ENCODE measurements at places on chromosomes 7 and 10.
A peak's percentile ranks its signal among the peaks of the same experiment; 100 is the strongest.

DNA sequence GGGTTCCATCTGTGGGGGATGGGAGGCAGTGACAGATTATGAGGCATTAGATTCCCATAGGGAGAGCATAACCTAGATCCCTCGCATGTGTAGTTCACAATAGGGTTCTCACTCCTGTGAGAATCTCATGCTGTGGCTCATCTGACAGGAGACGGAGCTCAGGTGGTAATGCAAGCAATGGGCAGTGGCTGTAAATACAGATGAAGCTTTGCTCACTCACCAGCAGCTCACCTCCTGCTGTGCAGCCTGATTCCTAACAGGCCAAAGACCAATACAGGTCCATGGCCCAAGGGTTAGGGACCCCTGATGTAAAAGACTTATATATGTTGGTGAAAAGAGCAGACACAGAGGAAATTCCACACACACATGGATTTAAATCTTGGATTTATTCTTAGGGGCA, 370.2 kb downstream of the NRG3 start:
- H3K27me3 ChIP-seq, result no peaks in the 10 kb centered on the region
- no peak overlapping the region for H3K27ac ChIP-seq
- H3K36me3 ChIP-seq, result no peaks in the 10 kb centered on the region

GRCh38 chr7:129210256-129210988, 14.4 kb upstream of the AHCYL2 start:
- H3K27ac ChIP-seq, result no peak overlapping the region
- peak; percentile 44 for DNase-seq

GRCh38 chr7:66307591-66308215, 102.6 kb downstream of the TPST1 start:
- no peaks in the 10 kb centered on the region for H3K27me3 ChIP-seq
- H3K27ac ChIP-seq, result peak overlapping the region; percentile 13
- 0 out of 2 replicates have a peak, but pooled peaks cover 1% of the 10 kb centered on the region for H3K36me3 ChIP-seq
- peaks cover 29% of the 10 kb centered on the region for H3K4me1 ChIP-seq

- no peak overlapping the region for H3K27ac ChIP-seq
- peaks cover 4% of the 10 kb centered on the region for H3K27me3 ChIP-seq
- H3K36me3 ChIP-seq, result no peaks in the 10 kb centered on the region
- no peaks in the 10 kb centered on the region for H3K4me1 ChIP-seq
- no peak overlapping the region for H3K4me3 ChIP-seq
Measured at GRCh38 chr10:124436191-124436638, 13.6 kb downstream of the NKX1-2 start.

DNA sequence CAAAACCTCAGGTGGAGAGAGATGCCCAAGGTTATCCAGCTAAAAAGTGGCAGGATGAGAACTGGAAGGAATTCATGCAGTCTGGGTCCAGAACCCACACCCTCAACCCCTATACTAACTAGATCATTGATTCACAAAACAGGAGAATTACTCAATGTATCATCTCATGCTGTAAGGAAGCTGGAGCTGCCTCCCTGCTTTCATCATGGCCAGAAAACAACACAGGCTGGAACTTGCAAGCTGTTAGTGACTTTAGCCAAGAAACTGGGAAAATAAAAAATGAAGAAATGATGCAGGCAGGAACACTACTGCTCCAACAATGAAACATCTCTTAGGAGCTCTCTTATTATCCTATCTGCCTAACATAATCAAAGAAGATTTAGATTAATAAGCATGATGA, 619.8 kb upstream of the CELF2 start:
- H3K27ac ChIP-seq, result no peak overlapping the region
- no peaks in the 10 kb centered on the region for H3K36me3 ChIP-seq
- no peak for DNase-seq

GRCh38 chr7:82419200-82419599, 24.4 kb downstream of the CACNA2D1 start:
- DNase-seq, result no peak
- no peak overlapping the region for H3K27ac ChIP-seq
- H3K27me3 ChIP-seq, result no peaks in the 10 kb centered on the region
- no peaks in the 10 kb centered on the region for H3K36me3 ChIP-seq

DNA sequence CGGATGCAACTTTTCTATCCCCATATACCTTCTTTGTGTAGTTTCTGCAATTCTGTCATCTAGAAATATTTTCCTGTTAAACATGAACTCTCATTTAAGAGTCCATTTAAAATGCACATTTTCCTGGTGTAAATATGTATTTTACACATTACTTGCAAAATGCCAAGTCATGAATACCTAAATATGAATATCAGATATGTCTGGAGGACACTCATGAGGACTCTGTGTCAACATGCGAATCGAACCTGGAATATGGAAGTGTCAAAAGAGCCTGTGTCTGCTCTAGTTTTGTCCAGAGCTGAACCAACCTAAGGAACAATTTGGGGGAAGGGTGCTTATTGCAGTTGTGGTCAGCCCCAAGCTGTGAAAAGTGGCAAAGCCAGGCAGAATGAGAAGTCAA, 163.7 kb upstream of the CELF2 start:
- no peak for DNase-seq
- H3K27me3 ChIP-seq, result no peaks in the 10 kb centered on the region
- H3K4me3 ChIP-seq, result no peak overlapping the region
- H3K27ac ChIP-seq, result no peak overlapping the region

DNA sequence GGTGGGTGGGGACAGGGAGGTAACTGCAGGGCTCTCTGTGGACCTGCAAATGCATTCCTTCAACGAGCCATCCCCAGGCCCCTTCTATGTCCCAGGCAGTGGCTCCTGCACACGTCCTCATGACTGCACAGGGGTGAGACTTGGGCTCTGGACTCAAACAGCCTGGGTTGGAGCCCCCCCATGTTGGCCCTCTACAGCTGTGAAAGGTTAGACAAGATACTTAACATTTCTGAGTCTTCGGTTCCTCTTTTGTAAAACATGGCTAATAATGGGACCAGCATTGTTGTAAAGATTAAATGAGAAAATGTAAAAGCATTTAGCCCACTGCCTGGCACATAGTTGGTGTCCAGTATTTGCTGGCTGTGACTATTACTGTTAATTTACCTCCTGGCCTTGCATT, 41.8 kb downstream of the CHST3 start:
- H3K36me3 ChIP-seq, result peaks cover 22% of the 10 kb centered on the region
- no peak overlapping the region for H3K27ac ChIP-seq
- peaks cover 22% of the 10 kb centered on the region for H3K4me1 ChIP-seq
- no peaks in the 10 kb centered on the region for H3K27me3 ChIP-seq
- no peak for DNase-seq

DNA sequence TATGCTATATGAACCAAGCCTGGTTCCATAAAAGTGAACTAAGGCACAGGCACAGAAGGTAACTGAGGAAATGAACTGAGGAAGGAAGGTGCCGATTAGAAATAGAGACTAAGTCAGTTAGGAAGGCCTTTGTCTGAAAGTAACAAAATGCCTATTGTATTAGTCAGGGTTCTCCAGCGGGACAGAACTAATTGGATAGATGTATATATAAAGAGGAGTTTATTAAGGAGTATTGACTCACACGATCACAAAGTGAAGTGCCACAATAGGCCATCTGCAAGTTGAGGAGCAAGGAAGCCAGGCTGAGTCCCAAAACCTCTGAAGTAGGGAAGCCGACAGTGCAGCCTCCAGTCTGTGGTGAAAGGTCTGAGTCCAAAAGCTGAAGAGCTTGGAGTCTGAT, 13.9 kb upstream of the PLXNA4 start:
- no peaks in the 10 kb centered on the region for H3K36me3 ChIP-seq
- no peak overlapping the region for H3K4me3 ChIP-seq
- no peak for DNase-seq
- no peak overlapping the region for H3K27ac ChIP-seq

- H3K4me1 ChIP-seq, result no peaks in the 10 kb centered on the region
- H3K4me3 ChIP-seq, result no peak overlapping the region
- no peaks in the 10 kb centered on the region for H3K36me3 ChIP-seq
- peaks cover 6% of the 10 kb centered on the region for H3K27me3 ChIP-seq
- DNase-seq, result no peak
- no peak overlapping the region for H3K27ac ChIP-seq
Measured at GRCh38 chr10:34931216-34931615, 116.1 kb upstream of the PARD3 start.

- H3K4me3 ChIP-seq, result no peak overlapping the region
- H3K27ac ChIP-seq, result no peak overlapping the region
- no peaks in the 10 kb centered on the region for H3K27me3 ChIP-seq
- no peaks in the 10 kb centered on the region for H3K36me3 ChIP-seq
- H3K4me1 ChIP-seq, result no peaks in the 10 kb centered on the region
Measured at GRCh38 chr10:106615081-106615480, 549.4 kb downstream of the SORCS1 start.

DNA sequence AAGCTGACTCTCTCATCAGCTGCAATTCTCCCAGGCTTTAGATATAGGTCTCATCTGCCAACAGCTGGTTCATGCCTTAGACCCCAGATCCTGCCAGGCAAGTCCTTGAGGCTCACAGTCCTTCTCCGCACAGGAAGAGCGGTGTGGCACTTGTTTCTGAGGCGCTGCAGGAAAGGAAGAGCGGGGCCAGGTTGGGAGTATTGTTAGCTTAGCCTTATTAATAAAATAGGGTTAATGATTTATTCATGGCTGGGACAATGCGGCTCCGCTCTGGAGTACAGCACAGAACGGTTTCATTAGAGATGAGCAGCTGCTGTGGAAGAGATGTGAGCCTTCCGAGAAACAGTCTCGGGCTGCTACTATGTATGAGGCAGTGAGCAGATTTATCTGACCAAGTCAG, 78.1 kb downstream of the FZD1 start:
- H3K36me3 ChIP-seq, result no peaks in the 10 kb centered on the region
- DNase-seq, result no peak
- no peak overlapping the region for H3K4me3 ChIP-seq
- no peaks in the 10 kb centered on the region for H3K4me1 ChIP-seq

DNA sequence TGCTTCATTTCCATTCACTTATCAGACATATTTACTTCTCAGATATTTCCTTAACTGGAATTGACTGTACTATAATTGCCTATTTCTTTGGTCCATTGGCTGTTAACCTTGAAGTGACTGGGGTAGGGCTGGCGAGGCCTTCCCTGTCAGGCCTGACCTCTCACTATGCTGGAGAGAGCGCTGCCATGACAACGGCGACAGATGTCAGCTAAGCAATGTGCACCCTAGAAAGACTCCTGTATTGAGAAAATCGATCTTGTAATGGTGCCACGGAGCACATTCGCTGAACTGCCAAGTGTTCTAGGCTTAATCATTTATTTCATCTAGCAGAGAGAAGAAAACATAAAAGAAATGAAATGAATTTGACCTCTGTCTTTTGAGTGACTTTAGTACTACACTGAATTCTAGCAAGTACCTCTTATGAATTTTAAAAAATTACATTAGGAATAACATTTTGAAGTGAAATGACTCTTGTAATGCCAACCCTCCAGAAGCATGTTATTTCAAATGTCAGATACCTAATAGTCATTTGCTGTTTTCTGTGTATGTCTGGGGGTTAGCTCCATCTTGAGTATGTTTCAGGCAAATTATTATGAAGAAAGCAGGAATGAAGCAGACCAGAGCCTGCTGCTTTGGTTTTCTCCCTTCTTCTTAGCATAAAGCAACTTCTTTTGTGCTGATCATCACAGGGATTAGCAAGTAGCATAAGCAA, 148.0 kb downstream of the SNX10 start:
- H3K4me3 ChIP-seq, result no peak overlapping the region
- no peak overlapping the region for H3K27ac ChIP-seq
- no peaks in the 10 kb centered on the region for H3K4me1 ChIP-seq
- no peaks in the 10 kb centered on the region for H3K36me3 ChIP-seq
- no peak for DNase-seq

DNA sequence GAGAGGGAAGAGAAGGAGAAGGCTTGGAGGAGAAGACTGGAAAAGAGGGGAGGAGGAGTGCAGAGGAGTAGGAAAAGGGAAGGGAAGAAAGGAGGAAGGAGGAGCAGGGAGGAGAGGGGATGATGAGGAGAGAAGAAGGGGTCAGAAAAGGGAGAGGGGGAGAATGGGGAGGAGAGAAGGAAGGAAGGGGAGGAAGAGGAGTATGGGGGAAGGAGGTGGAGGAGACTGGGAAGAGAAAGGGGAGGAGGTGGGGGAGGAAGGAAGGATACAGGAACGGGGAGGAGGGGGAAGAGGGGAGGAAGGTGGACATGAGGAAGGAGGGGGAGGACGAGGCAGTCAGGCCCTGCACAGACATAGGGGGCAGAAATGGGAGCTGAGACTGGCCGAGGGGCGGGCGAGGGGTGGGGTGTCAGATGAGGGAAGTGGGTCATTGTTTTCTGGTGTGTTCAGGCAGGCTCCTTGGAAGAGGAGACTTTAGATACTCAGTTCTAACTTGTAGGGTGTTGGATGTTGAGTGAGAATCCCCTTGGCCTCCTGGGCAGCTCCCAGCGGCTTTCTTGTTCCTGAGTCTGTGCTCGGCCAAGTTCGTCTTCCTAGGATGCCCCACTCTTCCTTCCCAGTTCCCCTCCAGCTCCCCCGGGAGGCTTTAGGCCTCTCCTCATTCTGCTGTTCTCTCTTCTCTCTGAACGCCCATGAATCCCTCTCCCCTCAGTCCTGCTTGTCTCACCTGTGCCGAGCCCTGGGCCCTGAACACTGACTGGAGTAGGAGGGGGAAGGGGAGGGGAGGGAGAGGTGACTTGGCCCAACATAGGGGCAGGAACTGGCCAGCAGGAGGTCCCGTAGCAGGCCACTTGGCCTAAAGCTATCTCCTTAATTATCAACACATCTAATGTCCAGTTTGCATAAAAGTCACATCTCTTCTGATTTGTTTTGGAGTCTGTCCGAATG, 12.8 kb upstream of the CRHR2 start:
- peaks cover 56% of the 10 kb centered on the region for H3K27me3 ChIP-seq
- no peaks in the 10 kb centered on the region for H3K36me3 ChIP-seq
- H3K4me3 ChIP-seq, result no peak overlapping the region
- no peaks in the 10 kb centered on the region for H3K4me1 ChIP-seq
- no peak overlapping the region for H3K27ac ChIP-seq
- DNase-seq, result no peak

GRCh38 chr7:3242398-3242972, 58.6 kb upstream of the SDK1 start:
- H3K27me3 ChIP-seq, result no peaks in the 10 kb centered on the region
- DNase-seq, result no peak

DNA sequence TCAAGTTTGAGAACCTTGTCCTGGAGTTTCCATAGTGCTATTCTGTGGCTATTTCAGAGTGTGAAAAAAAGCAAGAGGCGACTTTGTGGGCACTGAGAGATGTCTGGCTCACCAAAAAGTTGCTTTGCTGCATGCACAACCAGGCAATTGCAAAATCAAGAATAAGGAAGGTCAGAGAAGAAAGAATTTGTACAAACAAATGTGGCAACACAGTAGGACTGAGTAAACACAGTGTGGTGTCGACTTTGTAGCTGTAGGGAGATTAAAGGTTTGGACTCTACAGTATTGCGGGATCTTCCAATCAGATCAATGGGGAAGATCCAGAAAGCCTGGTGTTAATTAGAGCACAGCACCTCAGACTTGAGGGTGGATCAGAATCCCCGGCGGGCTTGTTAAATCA, 88.1 kb upstream of the PLPP4 start:
- H3K4me1 ChIP-seq, result no peaks in the 10 kb centered on the region
- no peak overlapping the region for H3K4me3 ChIP-seq
- H3K27me3 ChIP-seq, result no peaks in the 10 kb centered on the region
- no peak overlapping the region for H3K27ac ChIP-seq
- no peak for DNase-seq
- H3K36me3 ChIP-seq, result no peaks in the 10 kb centered on the region

- H3K27me3 ChIP-seq, result no peaks in the 10 kb centered on the region
- H3K4me3 ChIP-seq, result no peak overlapping the region
- no peaks in the 10 kb centered on the region for H3K4me1 ChIP-seq
Measured at GRCh38 chr7:154424350-154424749, 372.2 kb downstream of the DPP6 start.
